ENCODE measurements at places on chromosomes 6 and 20.

GRCh38 chr6:125099211-125100073, 54.1 kb upstream of the TPD52L1 start:
- DNase-seq, result peak; percentile 68

- DNase-seq, result no peak
Observed at GRCh38 chr6:105935416-105935815, 150.7 kb upstream of the PRDM1 start.

DNA sequence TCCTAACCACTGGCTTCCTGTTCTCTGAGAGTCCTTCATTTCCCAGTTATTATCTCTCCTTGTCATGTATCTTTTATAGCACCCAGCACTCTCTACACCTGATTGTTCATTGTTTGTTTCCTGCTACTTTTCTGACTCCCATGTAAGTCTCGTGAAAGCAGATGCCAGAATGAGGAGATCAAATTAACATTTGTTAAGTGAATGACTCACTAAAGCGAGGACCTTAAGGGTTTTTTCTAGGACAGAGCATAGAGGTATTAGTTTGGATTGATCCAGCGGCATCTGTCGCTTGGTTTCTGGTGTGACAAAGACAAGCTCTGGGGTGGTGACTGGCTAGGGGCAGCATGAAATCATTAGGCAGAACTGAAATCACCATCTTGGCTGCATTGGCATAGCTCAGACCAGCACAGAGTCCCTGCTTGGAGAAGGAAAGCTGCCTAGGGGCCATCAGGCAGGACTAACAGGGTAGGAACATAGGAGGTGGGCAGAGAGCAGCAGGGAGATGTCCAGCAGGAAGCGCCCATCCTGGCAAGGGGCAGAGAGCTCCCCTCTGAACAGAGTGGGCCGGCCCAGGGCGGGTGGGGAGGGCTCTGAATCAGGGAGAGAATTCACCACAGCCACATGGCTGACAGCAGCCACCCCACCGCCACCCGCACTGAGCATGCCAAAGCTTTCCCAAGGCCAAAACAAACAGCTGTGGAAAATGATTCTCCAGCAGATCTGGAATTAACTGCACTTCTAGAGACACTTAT, 97.1 kb upstream of the CEP85L start:
- DNase-seq, result peak; percentile 29

DNA sequence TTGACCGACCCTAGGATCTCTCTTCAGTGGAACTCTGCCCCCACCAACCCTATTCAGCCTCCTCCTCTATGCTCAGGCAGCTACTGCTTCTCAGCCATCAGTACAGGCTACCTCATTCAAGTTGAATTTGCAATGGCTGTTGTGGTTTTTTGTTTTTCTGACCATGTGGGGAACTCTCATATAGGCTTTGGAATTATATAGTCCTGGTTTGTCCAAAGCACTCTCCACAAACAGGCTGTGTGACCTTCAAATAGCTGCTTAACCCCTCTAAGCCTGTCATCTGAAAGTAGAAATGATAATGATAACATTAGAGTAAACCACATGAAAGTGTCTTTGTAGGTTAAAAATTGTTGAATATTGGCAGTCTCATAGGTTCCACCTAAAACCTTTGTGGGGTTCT, 80.3 kb downstream of the UNC5CL start:
- no peak for DNase-seq

- DNase-seq, result no peak
Observed at GRCh38 chr20:62644802-62645496, 2.6 kb downstream of the SLCO4A1 start.

DNA sequence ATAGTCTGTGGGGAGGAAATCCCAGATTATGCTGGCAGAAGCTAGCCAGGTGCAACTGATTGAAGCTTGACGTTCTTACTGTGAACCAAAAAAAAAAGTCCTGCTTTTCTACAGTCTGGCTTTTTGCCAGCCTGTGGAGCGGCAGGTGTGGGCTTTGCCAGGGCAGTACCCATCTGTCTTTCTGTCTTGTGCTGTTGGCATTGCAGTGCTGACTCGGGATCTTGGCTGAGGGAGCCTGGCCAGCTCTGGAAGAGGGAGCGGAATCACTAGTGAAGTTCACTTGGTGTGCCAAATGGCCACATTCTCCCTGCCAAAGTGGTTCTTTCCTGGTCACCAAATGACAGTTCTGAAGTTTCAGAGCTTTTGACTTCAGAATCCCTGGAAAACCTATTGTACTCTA, 5.0 kb downstream of the KIF3B start:
- peak; percentile 53 for DNase-seq

DNA sequence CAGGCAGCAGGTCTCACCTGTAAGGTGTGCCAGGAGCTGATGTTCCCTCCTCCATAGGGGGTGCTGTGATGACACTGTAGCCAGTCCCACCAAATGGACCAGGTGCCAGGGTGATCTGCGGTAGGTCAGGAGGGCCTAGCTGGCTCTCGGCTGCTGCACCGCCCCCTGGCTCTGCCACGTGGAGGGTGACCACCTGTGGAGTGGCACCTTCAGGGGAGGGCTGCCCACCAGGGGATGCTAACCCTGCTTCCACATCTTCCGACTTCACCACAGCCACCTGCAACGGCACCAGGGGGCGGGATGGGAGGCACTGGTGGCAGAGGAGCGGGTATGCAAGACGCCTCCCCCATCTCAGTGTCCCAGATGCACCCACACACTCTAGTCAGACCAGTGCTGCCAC, 18.3 kb downstream of the ZNF335 start:
- DNase-seq, result no peak

DNA sequence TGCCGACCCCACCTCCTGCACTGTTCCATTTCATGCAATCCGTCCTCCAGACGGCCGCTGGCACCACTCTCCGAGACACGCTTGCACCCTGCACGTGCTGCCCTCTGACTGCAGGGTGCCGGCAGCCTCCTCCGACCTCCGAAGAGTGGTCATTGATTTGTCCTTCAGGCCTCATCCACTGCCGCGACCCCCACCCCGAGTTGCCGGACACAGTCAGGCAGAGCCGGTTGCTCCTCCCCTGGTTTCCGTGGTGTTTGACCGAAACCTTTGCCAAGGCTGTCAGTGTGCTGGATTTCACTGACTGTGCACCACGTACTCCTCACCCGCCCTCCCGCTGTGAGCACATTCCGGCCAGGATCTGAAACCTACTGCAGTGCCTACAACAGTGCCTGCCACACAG, 156.4 kb upstream of the PDE10A start:
- DNase-seq, result no peak

GRCh38 chr20:42083280-42083679, 465.1 kb upstream of the CHD6 start:
- no peak for DNase-seq
